ENCODE measurements at places on chromosomes 12 and 14.
A peak's percentile ranks its signal among the peaks of the same experiment; 100 is the strongest.

DNA sequence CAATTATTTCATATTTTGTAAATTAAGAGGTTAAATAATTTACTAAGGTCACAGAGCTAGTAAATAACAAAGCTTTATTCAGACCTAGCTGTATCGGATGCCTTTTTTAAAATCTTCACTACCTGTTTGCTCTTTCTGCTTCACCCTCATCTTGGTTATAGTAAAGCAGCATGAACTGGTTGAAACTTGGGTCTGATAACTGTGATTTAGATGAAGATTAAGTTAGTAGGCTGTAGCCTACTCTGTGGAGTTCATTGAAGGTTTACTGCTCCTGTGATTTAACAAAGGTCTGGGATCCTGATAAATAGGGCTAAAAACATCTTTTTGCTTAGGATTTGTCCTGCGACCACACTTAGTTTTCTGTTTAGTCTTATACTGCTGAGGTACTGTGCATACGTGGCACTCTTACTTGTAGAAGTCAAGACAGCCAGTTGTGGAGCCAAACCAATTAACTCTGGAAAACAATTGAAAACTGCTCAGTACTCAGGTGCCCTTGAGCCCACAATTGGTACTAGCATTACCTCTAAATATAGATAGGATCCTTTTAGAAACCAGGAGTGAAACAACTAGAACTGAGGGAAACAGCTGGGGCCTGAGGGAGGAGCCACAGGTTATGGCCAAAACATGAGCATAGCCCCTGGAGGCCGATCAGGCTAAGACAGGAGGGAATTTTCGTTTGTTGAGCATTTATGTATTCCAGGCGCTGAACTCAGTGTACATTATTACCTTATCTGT lies 2.3 kb downstream of the SPATS2 start:
- DNase-seq: peak; percentile 40

- peak; percentile 8 for DNase-seq
Observed at GRCh38 chr12:118436002-118436730, 59.8 kb downstream of the SUDS3 start.

- peak; percentile 89 for DNase-seq
Observed at GRCh38 chr14:69615496-69616407, 4.4 kb downstream of the SUSD6 start.

GRCh38 chr12:104736307-104736706 lies 221.8 kb downstream of the SLC41A2 start:
- peak; percentile 86 for DNase-seq

DNA sequence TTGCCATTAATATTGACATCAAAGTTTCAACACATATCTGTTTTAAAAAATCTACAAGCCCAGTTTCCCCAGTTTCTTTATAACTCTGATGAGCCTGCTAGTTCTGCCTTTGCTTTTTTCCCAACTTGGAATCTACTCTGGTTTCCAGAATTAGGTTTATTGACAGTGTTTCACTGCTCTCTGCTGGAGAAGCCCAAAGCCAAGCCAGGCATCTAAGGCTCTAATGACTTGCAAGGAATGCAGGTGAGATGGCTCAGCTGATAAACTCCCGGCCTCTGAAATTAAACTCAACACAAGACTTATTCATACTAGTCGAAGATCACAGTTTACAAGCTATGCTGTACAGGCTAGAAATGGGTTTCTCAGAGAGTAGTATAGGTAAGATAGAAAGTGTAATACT lies 54.3 kb downstream of the HMGA2 start:
- DNase-seq: no peak

GRCh38 chr12:95460896-95461295 lies 13.1 kb upstream of the METAP2 start:
- DNase-seq: no peak

- DNase-seq: peak; percentile 99
Observed at GRCh38 chr14:61103541-61104339, 122.7 kb downstream of the SLC38A6 start.

DNA sequence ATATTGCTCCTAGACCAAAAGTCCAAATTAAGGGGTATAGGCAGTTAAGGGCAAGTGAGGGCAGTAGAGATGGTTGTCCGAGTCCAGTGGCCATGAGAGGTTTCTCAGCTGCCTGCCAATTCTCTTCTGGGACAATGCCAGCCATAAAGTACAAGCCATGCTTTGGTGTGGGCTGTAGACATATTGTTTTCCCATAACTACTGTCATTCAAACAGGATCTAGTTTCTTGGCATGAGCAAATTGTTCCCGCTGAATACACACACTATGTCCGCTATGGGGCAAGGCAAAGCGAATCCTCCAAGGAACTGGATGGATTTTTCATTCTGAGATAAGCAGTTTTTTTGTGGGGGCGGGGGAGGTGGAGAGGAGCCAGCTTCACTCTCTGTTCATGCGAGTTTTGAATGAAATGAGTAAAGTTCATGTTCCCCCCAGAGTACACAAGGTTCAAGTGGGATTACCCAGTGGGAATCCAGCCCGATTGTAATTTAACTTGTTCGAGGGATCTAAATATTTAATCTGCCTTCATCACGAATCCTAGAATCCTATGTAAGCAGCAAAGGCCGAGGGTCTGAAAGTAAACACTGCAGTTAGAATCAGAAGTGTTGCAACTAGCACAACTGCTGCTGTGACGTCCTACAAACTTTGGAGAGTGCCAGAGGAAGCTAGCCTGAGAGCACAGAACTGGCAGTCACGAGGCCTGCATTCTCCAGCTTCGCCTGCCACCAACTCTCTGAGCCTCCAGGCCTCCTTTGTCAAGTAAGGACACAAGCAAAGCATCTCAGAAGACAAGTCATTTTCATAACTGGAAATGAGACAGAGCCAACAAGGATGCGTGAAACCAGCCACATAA lies 137.0 kb downstream of the CRADD start:
- no peak for DNase-seq

GRCh38 chr12:103883908-103884307 lies 42.9 kb upstream of the NT5DC3 start:
- no peak for DNase-seq

DNA sequence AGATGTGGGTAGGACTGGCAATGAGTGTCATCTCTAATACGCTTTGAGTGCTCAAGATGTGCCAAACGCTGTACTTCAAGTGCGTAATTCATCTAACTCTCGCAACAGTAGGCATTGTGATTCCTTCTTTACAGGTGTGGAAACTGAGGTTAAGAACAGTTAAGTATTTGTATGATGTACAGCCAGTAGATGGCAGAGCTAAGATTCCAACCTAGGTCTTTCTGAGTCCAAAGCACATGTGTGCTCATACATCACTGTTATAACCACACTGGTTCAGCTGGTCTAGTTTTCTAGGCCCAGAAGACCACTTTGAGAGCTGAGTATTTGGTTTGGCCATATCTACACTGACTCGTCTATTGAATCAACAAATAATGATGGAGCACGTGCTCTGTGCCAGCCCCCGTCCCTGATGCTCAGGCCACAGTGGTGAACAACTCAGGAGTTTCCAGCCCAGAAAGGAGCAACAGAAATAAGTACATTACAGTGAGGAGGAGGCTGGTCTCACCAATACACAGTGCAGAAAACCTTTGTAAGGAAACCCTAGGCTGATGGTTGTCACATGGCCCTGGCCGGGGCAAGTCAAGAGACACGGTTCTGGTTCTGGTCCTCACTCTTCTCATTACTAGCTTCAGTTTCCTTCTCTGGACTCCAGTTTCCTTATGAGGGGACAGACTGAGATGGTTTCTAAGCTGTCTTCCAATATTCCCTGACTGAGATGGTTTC lies 69.3 kb upstream of the SCN8A start:
- peak; percentile 46 for DNase-seq

GRCh38 chr14:100675699-100676684 lies 50.7 kb upstream of the DLK1 start:
- DNase-seq: no peak

DNA sequence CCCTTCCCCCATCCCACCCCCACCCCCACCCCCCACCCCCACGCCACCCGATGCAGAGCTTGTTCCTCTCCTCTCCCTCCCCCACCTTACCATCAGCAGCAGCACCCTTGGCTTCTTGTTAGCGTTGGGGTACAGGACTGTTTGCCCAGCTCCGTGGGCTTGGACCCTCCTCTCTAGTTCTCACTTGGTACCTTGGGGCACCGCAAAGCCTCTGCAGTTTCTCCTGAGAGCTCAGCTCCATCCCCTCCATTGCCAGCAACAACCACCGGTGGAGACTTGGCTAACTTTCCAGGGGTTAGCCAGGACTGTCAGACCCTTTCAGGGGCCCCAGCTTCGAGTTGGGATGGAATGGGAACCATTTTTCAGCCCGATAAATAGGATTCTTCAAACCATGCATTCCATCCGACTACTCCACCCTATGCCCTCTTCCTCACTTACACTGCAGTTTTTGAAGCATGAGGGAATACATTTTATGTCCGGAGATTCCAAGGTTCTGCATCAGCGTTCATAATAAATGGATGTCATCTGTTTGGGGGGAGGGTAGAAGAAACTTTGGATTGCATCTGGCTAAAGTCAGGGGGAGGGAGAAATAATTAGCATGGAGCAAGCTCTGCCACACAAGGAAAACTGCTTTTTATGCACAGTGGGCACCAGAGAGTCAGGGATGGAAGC lies 1.1 kb downstream of the SCN8A start:
- peak; percentile 94 for DNase-seq

DNA sequence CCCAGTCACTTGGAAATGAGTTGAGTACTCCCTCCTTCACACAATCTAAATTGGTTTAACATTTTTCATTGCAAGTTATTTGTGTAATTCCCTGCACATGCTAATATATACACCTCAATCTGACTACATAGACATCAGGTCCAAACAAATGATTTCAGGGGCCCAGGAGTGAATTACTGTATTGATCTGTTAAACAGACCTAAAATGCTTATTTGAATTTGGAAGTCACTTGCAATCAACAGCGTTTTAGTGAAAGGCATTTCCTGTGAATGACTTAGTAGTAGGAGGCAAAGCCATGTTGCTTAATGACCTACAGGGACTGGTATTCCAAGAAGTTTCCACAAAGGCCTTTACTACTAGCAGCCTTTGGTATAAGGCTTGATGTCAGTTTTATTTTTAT lies 22.6 kb upstream of the SLC15A5 start:
- peak; percentile 30 for DNase-seq

DNA sequence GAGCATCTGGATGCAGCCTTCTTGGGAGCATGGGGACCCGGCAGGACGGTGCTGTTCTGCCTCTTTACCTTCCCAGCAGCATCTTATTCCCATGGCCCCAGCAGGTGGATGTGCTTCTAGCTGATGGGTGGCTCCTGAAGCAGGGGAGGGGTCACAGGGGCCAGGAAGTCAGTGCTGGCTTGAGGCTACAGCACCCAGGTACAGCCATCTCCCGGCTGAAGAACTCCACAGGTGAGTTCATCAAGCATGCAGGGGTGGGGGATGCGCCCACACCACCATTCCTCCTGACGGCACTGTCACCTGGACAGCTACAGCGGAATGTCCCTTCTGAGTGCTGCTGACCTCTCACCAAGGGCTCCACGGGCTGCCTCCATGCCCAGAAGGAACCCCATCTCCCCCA lies 57.3 kb downstream of the BCL11B start:
- no peak for DNase-seq

DNA sequence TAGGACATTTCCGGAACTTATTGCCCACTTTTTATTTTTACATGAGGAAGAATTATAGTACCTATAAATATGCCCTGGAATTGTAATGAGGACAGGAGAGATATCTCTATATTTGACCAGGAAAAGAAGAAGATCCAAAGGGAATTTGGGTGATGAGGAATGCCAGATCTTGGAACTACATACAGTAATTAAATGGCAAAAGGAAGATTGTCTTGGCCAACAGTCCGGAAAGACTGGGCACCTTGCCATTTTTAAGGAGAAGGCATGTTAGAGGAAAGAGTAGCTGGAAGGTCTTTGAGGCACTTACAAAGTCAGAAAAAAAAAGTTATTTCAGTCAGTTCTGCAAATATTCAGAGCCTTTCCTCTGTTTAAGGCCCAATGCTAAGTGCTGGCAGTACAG lies 616.4 kb downstream of the MED13L start:
- DNase-seq: peak; percentile 74

DNA sequence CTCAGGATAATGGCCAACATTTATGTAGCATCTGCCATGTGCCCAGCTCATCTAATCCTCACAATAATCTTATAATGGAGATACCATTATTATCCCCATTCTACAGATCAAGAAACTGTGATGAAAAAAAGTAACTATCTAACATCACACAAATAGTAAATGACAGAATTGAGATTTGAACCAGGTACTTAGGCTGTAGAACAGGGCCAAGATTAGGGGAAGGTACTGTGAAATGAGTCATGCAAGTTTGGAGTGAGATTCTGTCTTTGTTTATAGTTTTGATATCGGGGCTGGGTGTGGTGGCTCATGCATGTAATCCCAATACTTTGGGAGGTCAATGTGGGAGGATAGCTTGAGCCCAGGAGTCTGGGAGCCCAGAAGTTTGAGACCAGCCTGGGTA lies 1.3 kb upstream of the GNPTAB start:
- no peak for DNase-seq

GRCh38 chr14:67703997-67704396 lies 2.3 kb downstream of the RDH12 start:
- DNase-seq: no peak

DNA sequence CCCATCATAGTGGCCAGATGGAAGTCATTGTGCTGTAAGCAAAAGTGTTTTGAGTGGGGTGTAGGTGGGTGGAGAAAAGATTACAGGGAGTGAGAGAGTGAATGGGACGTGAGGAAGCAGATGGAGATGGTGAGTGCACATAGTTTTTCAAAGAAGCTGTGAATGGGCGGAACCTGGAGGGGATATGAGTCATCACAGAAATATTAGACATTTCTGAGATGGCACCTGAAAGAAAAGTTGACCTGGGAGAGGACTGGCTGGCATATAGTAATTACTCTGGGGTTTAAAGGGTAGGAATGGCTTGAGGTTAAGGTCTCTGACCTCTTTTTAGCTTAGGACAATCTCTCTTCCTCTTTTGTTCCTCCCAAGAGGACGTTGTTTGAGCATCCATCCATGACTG lies 50.5 kb downstream of the ANO4 start:
- no peak for DNase-seq

GRCh38 chr12:124551268-124552144 lies 15.9 kb downstream of the NCOR2 start:
- peak; percentile 54 for DNase-seq

- no peak for DNase-seq
Observed at GRCh38 chr12:76543813-76544347, 15.7 kb downstream of the OSBPL8 start.

DNA sequence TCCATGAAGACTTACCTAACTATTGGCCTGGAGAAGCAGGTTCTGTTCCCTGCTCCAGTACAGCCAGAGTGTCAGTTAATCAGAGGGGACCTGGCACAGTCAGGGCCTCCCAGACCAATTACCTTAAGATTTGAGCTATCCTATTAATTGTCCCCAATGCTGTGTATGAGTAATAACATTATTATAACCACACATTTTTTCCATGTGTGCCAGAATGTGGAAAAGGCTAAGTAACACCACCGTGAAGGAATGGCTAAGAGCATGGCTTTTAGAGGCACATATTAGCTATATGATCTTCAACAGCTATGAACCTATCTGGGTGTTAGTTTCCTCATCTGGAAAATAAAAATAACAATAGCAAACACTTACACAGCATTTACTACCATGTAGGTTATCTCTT lies 111.1 kb upstream of the RAP1B start:
- DNase-seq: peak; percentile 54
